ENCODE measurements at places on chromosomes 6 and 20.

- no peak for DNase-seq
Measured at GRCh38 chr6:73739096-73739495, 43.1 kb downstream of the CD109 start.

DNA sequence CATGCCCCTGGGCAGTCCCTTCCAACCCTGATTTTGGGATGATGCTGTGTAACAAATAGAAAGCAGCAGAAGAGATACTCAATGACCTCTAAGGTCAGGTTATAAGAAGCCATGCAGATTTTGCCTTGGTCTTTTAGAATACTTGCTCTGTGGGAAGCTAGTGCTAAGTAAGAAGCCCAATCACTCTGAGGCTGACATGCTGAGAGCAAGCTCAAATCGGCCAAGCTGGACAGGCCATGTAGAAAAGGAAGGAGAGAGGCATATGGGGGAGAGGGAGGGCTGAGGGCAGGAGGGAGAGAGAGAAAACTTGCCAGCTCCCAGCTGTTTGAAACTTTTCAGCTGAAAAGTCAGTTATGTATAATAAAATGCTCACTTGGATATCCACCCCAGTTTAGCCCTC is 1021.6 kb upstream of the MAP3K7 start:
- no peak for DNase-seq

GRCh38 chr6:92460133-92460532 is 959.2 kb downstream of the EPHA7 start:
- no peak for DNase-seq

- peak; percentile 78 for DNase-seq
Measured at GRCh38 chr20:58458342-58459057, 56.7 kb downstream of the APCDD1L start.

DNA sequence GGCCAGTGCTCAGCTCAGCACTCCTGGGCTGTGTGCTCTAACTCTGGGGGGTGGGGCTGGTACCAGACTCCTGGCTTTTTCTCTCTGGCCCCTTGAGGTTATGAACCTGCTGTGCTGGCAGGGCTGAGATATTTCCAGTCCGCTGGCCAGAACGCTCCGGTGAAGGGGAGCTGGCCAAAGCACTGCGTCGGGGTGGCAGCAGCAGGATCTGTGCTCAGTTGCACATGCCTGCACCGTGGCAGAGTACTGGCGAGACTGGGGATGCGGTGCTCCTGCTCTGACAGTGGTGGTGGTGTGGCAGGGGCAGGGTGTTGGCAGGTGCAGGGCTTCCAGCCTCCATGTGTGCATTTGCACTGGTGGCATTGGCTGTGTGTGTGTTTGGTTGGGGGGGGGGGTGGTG is 374.4 kb downstream of the PHF3 start:
- no peak for DNase-seq

- no peak for DNase-seq
Measured at GRCh38 chr6:20467437-20467836, 65.8 kb downstream of the E2F3 start.

DNA sequence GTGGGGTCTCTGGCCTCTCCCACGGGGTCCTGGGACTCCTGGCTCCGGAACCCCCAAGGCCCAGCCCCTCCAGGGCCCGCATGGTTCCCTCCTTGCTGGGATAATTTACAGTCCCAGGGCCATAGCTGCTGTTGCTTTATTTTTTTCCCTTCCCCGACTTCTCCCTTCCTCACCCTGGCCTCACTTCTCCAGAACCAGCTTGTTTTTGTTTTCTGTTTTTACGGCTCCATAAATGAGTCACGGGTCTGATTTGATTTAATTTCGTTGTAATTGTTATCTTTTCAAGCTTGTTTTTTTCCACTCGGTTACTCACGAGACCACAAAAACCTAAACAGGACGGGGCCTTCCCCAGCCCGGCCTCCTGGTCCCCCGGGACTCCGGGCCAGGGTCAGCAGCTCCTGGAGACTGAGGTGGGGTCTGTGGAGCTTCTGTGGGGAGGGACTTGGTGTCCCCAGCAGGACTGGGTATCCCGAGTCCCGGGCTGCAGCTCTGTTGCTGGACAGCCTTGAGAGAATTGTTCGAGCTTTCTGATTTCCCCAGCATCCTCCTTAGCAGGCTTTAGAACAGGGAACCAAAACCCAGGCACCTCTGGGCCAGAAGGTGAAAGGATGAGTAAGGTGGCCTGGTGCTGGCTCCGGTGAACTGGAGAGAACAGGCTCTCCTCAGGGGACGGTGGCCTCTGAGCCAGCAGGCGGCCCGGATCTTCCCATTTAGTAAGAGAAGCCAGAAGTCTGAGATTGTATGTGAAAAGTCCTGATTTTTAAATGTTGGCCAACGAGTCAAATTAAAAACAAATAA is 94.9 kb downstream of the CEBPB start:
- peak; percentile 69 for DNase-seq

- DNase-seq: no peak
Measured at GRCh38 chr6:7697820-7698623, 27.9 kb upstream of the BMP6 start.

- no peak for DNase-seq
Measured at GRCh38 chr20:9485614-9486340, 28.6 kb upstream of the LAMP5 start.

GRCh38 chr6:19309661-19310060 is 527.5 kb upstream of the ID4 start:
- DNase-seq: no peak

- DNase-seq: no peak
Measured at GRCh38 chr6:79548304-79548703, 11.1 kb upstream of the LCA5 start.

DNA sequence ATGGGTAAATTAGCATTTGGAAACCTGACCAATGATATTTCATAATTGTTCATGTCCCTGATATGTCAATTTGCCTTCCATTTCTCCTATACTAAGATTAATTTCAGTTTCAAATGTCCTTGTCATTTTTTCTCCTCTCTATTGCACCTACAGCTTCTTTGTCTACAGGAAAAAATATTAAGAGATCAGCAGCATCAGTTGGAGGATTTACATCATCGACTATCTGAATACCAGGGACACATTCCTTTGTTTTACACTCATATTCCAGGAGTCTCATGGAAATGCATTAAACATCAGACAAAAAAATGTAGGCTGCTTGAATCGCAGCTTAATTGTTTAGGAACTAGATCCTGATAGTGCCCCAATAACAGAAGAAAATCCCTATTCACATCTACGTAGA is 188.2 kb downstream of the PRKN start:
- no peak for DNase-seq

DNA sequence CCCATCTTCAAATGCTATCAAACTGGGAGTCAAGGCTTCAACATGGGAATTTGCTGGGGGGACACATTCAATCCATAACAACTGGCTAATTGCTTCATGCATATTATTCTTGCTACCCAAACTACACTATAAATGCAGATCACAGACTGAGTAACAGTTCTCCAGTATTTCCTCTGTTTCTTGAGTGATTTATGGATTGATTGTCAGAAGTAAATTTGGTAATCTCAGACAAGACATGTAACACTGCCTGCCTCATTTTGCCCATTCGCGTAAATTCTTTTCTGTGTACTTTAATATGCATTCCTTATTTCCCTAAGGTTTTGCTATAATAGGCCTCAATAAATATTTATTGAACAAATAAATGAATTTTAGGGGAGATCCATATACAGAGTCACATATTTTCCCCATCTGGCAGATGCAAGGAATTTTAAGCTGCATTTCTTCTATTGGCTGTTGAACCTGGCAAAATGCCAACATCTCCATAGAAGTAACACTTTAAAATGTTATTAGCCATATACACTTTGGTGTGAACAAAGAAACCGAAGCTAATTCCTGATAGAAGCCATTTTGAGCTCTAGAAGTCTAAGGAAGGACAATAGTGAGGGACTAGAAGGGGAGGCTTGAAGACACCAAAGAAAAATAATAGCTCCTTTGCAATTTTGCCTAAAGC is 98.2 kb downstream of the QRSL1 start:
- DNase-seq: no peak

DNA sequence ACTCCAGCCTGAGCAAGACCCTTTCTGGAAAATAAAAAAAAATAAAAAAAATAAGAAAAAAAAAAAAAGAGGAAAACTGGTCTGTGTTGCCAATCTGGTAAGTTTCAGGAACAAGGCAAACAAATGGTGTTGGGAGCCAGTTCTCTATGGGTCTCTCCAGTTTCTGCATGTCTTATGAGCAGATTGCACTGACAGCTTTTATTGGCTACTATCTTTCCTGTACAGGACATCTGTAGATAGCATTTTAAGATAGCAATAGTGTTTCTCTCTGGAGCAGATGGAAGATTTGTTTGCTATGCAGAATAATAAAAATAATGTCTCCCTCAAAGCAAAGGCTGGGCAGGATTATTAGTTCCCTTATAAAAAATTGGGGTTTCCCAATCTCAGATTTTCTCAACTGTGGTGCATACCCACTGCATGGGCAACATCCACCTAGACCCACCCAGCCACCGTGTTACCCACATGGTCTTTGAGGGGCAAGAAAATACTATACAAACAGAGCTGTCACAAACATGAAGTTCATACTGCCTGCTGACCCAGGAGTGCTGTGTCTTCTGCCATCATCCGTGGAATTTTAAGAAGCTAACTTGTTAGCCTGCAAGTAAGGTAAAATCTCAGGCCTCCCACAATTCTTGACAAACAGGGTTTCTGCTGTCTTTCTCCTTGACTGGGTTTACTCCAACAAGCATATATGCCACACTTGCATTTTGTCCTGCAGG is 9.5 kb downstream of the GMDS start:
- no peak for DNase-seq

DNA sequence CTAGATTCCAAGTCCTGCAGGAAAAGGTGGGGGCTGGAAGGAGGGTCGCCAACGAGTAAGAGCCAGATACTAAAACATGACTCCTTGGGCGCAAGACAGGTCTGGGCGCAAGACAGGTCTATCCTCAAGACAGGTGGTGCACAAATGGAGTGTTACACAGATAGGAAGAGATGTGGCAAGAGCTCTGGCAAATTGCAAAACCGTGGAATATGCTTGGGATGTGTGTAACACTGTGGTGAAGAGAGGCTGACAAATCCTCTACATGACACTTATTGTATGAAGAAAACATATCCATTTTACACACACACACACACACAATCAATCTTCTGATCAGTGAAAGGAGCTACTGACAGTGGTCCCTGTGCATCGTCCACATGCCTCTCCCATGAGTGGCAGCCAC is 77.6 kb downstream of the TBC1D7 start:
- no peak for DNase-seq

- no peak for DNase-seq
Measured at GRCh38 chr20:44471481-44471882, 4.2 kb upstream of the TTPAL start.

DNA sequence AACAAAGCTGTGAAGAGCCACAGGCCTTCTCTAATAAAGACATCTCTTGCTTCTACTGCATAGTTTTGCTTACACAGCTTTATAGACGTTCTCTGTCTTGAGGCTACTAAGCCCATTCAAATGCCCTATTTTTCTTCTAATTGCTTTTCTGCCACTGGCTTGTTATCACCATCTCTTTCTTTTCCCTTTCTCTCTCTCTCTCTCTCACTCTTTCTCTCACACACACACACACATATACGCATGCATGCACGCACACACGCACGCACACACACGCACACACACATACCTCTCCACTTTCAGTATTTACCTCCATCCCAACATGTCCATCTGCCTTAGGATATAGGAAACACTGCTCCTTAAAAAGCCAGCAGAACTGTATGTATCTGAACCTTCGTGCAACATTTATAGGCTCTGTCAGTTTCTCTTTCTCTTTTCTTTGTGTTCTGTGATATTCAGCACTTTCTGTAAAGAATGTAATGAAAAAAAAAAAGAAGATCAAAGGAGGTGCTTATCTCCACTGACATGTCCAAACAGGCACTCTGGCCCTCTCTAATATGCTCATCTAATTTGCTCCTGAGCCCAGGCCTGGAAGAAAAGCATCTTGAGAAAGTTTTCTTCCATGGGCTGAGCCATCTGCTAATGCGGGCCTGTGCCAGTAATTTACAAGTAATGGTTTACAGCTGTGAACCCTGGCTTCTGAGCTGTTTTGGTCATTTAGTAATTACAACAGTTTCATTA is 1046.7 kb upstream of the MAP3K7 start:
- no peak for DNase-seq

DNA sequence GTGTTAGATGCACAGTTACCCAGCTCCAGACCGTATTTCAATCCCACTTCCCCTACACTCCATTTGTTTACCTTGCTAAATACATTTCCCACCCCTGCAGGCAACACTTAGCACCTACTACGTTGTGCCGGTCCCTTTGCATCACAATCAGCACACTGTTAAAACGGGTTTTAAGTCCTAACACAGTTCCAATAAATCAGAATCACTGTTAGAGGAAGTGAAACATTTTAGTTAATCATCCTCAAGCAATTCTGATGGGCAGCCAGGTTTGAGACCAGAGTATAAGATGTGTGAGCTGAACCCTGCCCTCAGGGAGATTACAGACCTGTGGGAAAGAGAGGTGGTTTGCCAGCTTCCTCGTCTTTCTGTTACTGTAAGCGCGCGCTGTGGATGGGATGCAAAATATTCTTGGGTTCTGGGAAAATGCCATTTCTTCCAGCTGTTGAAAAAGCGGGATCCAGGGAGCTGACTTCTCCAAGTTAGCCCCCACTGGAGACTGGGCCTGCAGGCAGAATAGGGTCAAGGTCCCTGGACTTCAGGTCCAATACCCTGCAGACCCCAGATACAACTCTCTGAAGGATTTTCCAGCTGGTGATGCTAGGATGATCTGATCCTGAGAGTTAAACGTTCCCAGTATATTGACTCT is 3.1 kb downstream of the ZCCHC3 start:
- no peak for DNase-seq

DNA sequence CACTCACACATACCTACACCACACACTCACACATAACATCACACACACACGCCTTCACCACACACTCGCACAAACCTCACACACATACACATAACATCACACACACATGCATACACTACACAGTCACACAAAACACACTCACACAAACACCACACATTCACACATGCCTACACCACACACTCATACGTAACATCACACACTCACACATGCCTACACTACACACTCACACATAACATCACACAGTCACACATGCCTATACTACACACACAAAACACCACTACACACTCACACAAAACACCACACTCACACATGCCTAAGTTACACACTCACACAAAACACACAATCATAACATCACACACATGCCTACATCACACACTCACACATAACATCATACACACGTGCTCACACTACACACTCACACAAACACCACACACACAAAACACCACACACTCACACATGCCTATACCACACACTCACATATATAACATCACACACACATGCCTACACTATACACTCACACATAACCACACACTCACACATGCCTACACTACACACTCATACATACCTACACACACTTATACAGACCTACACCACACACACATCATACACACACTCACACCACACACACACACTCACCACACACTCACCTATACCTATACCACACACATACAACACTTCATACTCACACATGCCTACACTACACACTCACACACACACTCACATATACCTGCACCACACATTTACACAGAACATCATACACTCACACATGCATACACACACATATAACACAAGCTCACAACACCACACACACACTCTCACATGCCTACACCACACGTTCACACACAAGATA is 383.5 kb downstream of the C6orf118 start:
- DNase-seq: no peak

GRCh38 chr6:103838457-103838856 is 1021.3 kb downstream of the HACE1 start:
- DNase-seq: no peak

- no peak for DNase-seq
Measured at GRCh38 chr6:19811397-19812079, 25.6 kb upstream of the ID4 start.

- no peak for DNase-seq
Measured at GRCh38 chr6:137111296-137112066, 62.0 kb downstream of the IL22RA2 start.

GRCh38 chr20:50193199-50193835 is 2.7 kb downstream of the CEBPB start:
- no peak for DNase-seq
